ENCODE measurements at places on chromosomes 2 and 18. TPM values are rescaled to one million over a fixed set of nuclear protein-coding genes. Genes with fewer than 3 reads are reported as not detected.

The NT5DC4 gene
- not detected for total RNA-seq

The EIPR1 gene
- 17.4 TPM for total RNA-seq

The STAT4 gene
- 21.4 TPM for total RNA-seq

The CPS1 gene
- total RNA-seq = 28.2 TPM

The SIX3 gene
- not detected for total RNA-seq

The SLC19A3 gene
- total RNA-seq = 9.3 TPM

The HJURP gene
- 18.8 TPM for total RNA-seq

The MAP3K20 gene
- 49.7 TPM for total RNA-seq

The ACKR3 gene
- 44.4 TPM for total RNA-seq

The MC2R gene
- not detected for total RNA-seq

The DSC2 gene
- 0.97 TPM for total RNA-seq

The FABP1 gene
- total RNA-seq = not detected

The SERPINB11 gene
- total RNA-seq = not detected

The CFC1B gene
- not detected for total RNA-seq

The MFSD6 gene
- total RNA-seq = 8.9 TPM

The ANKRD30B gene
- total RNA-seq = not detected

The FAM237A gene
- total RNA-seq = not detected

The SPP2 gene
- total RNA-seq = not detected

The SERPINB13 gene
- not detected for total RNA-seq

The FAHD2B gene
- total RNA-seq = 9.3 TPM

The HS6ST1 gene
- 21.4 TPM for total RNA-seq

The HOXD3 gene
- total RNA-seq = 6.4 TPM

The VWC2L gene
- total RNA-seq = not detected

The LDLRAD4 gene
- 3.1 TPM for total RNA-seq

The ACADL gene
- total RNA-seq = 0.65 TPM

The CPO gene
- total RNA-seq = 0.32 TPM

The UGT1A8 gene
- total RNA-seq = not detected

The HOXD8 gene
- 10.2 TPM for total RNA-seq

The ANKRD23 gene
- total RNA-seq = 3.0 TPM

The EPB41L3 gene
- total RNA-seq = 39.6 TPM

Data from articular chondrocyte of knee joint (primary cell).